ENCODE measurements at places on chromosomes 5 and 9. TPM values are rescaled to one million over a fixed set of nuclear protein-coding genes. Genes with fewer than 3 reads are reported as not detected.

DNA sequence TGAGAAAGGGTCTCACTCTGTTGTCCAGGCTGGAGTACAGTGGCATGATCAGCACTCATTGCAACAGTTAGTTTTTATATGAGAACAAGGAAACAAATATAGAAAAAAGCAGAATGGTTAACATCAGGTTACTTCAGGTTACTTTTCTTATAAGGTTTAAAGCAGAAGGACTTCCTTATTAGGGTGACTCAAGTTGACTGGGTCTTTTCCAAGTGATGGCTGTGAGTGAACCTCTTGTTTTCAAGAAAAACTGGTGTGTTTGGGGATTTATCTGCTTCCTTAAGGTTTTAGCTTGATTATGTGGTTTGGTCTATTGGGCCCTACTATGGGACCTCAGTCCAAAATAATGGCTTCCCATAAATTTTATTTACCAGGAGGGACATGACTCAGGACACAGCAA is 99.2 kb downstream of the ARRDC3 start:
- DNase-seq, result peak; percentile 30

DNA sequence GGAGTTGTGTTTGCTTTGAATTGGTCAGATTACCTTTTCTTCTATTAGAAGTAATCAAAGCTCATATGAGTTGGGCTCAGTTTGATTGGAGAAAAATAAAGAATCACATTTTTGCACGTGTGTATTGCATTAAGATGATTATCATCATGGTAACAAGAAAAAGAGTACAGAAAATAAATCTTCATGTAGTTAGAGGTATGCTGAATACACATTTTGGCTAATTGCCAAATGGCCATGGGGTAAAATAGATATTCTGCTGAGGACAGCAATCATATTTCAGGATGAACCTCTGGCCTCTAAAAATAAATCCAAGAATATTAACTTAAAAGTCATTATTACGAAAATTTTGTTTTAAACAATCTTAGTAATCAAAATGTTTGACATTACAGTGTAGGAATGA is 38.9 kb upstream of the GNAQ start:
- DNase-seq, result no peak

DNA sequence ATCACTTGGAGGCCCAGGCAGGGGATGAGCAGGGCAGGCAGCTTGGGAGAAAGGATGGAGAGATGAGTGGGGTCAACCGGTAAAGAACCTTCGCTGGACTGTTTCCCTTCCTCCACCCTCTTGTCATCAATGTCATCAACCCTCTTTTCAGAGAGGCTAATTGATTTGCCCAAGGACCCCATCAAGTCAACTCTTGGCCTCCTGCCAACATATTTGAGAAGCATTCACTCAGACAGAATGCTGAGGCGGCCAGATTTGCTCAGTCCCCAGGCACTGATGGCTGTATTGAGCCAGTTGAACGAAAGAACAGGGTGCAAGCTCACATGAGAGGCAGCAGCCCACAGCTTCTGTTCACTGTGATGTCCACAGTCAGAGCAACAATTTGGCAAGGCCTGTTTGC is 193.5 kb downstream of the RFK start:
- no peak for DNase-seq

The ZDHHC11B gene
- 1.6 TPM for total RNA-seq

DNA sequence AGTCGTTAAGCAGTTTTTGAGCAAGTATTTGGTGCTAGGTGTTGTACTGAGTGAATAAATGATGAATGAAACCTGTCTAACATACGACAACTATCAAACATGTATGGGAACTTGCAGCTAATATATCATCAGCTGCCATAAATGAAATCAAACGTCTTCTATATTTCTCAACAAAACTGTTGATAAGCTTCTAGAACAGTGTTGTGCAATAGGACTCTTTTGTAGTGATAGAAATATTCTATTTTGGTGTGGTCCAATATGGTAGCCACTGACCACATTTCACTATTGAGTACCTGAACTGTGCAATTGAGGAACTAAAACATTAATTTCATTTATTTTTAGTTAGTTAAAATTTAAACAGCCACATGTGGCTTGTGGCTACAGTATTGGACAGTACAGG is 16.3 kb upstream of the FYB1 start:
- DNase-seq, result no peak

GRCh38 chr9:114995681-114996221 is 65.4 kb upstream of the TNFSF8 start:
- peak; percentile 25 for DNase-seq

GRCh38 chr5:55665065-55665464 is 47.1 kb downstream of the SLC38A9 start:
- no peak for DNase-seq

The FAM169A gene
- 13.7 TPM for total RNA-seq

GRCh38 chr5:158464383-158464782 is 605.4 kb upstream of the CLINT1 start:
- no peak for DNase-seq

- no peak for DNase-seq
Observed at GRCh38 chr9:105067895-105068580, 140.1 kb upstream of the ABCA1 start.
